ENCODE measurements at places on chromosomes 1 and 21.

- DNase-seq: no peak
Measured at GRCh38 chr1:155715777-155716176, 26.9 kb downstream of the DAP3 start.

DNA sequence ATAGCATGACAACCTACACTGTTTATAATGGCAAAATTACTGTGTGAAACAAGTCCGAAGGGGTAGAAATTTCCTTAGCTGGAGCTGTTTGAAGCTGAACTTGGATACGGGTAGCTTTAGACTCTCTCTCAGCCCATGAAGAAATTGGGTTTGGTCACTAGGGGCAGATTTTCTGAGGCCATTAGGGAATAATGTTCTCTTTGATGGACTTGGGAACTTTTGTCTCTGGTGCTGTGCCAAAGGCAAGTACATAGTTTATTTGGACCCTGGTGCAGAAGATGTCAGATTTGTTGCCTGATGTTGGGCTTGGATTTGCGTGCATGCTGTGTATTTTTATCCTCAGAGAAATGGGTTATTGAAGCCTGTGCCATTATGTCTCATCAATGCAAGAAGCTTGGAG lies 109.6 kb downstream of the VPS13D start:
- DNase-seq: no peak

- no peak for DNase-seq
Measured at GRCh38 chr1:77461691-77462090, 179.9 kb downstream of the AK5 start.

DNA sequence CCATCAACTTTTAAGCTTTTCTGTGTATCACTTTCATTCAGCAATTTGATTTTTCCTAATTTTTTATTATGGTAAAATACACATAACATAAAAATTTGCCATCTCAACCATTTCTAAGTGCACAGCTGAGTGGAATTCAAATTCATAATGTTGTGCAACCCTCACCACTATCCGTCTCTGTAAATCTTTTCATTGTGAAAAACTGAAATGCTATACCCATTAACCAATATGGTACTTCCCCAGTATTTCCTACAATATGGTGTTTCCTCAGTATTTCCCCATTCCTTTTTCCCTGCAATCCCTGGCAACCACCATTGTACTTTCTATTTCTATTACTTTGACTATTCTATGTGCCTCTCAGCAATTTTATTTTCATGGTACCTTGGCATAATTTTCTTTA lies 6.8 kb downstream of the STPG1 start:
- DNase-seq: no peak

DNA sequence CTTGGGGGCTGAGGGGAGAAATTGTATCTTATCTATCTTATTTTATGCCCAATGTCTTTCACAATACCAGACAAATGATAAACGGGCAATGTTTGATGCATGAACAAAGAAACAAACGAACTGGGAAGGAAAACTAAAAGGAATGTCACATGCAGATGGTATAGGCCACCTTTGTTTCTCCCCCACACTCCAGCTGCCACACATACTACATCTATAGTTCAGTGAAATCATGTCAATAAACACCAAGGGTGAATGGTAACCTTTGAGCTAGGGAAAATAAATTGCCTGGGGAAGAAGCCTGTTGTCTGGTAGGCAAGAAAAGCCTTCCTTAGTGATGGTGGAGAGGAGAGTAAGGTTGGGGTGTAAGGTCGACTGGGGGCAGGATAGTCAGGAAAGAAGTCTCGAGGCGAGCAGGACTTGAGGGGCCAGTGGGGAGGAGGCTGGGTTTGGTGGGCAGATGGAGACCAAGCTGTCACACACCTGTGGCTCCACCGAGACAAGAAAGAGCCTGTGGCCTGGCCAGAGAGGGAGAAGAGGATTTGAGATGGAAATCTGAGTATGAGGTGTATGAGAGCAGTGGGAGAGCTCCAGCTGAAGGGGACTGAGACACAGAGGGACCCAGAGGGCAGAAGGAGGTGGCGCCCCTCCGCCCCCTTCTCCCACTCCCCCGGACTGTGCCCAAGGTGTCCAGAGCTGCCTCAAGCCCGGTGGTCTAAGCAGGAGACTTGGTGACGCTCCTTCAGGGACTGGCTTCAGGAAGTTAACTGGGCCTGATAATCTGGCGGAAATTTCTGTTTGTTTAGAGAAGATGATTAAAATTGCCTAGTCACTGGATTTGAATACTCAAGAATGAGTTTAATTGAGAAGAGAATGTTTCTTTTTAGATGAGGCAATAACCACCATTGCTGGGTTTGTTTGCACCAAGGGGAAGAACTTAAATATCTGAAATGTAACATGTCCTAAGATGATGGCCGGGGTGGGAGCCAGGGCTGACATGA lies 37.3 kb downstream of the ATF3 start:
- DNase-seq: no peak

GRCh38 chr1:61391730-61392129 lies 309.4 kb downstream of the NFIA start:
- no peak for DNase-seq

GRCh38 chr1:66998972-66999371 lies 55.0 kb downstream of the SLC35D1 start:
- no peak for DNase-seq
